ENCODE measurements at places on chromosomes 2 and 18.

DNA sequence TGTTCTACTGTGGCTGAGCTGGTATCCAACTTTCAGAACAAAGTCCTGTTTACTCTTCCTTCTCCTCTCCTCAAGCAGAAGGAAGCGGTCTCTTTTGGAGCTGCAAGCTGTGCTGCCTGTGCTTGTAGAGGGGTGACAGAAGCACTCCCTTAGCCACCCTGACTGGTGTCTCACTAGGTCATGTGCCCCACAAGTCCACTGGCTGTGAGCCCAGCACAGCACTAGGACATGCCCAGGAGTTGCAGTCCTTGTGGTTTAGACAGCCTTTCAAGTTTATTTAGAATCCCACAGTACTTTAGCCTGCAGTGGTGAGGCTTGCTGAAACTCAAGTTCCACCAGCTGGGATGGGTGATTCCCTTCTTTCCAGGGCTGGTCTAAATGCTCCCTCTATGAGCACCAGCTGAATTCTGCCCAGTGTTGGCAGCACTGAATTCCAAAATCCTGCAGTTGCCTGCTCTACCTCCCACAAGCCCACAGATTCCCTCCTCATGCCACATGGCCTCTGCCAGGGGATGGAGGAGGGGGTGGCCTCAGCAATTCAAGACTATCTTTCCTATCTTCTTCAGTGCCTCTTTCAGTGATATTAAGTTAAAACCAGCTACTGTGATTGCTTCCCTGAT lies 61.2 kb downstream of the CCDC85A start:
- no peak for DNase-seq

- DNase-seq: no peak
These were observed 74.3 kb downstream of the NPAS2 start for GRCh38 chr2:100894105-100894795.

GRCh38 chr2:134499307-134499926 lies 219.4 kb downstream of the TMEM163 start:
- no peak for DNase-seq

- DNase-seq: peak; percentile 99
These were observed 36.7 kb downstream of the DYNC1I2 start for GRCh38 chr2:171723716-171724683.

- DNase-seq: no peak
These were observed 233.7 kb upstream of the MEIS1 start for GRCh38 chr2:66201242-66201641.

DNA sequence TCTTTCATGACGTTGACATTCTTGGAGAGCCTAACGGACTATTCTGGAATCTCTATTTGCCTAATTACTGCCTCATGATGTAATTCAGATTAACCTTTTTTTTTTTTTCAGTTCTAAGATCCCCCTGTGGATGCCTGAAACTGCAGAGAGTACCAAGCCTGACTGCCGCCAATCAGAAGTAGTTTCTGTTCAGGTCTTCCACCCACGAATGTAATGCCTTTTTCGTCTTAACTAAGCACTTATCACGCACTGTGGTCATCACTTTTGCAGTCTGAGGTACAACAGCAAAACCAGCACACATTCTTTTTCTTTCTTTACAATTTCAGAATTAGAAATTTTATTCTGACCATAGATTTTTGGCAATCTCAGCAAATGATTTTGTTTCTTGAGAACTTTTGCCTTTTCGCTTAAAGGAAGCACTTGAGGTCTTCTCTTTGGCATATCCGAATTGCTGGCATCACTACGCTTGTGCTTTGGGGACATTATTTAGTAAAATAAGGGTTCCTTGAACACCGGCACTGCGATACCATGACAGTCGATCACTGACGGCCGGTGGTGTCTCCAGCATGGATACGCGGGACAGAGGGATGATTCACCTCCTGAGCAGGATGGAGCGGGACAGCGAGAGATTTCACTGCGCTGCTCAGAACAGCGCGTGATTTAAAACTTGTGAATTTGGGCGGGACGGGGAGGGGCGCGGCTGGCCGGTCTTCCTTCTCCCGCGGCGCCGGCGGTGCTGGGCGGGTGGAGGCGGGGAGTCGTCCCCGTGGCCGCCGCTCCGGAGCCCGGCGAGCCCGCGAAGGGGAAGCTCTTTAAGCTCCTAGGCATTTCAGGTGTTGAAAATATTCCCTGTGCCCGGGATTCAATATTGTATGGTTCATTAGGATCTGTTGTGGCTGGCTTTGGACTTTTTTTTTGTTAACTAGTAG lies 32.0 kb upstream of the GPR55 start:
- DNase-seq: no peak

DNA sequence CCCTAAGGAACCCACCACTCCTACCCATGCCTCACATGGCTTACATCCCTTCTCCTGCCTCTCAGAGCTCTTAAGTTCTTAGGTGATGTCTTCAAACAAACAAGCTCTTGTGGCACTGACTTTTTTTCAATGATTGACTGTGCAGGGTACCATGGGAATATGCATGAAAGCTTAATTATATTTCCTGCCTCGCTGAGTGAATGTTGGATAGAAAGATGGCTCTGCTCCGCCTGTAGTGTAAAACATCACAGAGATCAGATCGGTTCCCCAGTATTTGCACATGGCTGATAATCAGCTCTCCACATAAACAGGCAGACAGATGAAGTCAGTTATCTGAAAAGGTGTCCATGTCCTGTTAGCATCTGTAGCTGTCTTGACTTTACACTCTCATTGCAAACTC lies 820.8 kb downstream of the TDRD15 start:
- DNase-seq: no peak

- DNase-seq: no peak
These were observed 99.4 kb upstream of the EPHA4 start for GRCh38 chr2:221671515-221671914.

GRCh38 chr2:118850168-118850900 lies 2.9 kb upstream of the EN1 start:
- DNase-seq: no peak

DNA sequence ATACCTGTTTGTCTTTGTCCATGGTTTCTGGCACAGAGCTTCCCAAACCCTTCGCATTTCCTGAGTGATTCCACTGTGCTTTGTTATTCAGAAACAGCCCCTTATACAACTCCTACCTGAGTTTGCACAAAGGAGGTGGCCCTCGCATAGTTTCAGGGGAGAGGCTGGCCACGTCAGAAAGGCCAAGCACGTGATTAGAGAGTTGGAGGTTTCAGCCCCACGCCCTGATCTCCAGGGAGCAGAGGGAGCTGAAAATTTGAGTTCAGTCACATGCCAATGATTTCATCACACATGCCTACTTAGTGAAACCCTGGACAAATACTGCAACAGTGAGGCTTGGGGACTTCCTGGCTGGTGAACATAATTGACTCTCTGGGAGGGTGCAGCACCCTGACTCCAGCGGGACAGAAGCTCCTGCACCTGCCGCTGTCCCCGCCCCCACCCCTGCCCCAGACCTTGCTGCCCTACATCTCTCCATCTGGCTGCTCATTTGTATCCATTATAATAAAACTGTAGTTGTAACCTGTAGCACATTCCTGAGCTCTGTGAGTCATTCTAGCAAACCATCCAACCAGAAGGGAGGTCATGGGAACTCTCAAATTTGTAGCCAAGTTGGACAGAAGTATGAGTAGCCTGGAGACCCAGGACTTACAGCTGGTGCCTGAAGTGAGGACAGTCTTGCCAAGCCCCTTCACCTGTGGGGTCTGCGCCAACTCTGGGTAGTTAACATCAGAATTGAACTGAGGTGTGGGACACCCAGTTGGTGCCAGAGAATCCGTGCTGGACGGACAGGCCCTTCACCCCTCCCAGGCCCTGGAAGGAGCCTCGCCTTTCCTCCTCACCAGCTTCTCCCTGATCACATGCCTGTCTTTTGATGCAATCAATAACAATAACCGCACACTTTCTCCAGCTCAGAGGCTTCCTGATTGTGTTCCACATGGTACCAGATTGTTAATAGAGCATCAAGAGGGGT lies 224.3 kb downstream of the ANAPC1 start:
- DNase-seq: no peak

DNA sequence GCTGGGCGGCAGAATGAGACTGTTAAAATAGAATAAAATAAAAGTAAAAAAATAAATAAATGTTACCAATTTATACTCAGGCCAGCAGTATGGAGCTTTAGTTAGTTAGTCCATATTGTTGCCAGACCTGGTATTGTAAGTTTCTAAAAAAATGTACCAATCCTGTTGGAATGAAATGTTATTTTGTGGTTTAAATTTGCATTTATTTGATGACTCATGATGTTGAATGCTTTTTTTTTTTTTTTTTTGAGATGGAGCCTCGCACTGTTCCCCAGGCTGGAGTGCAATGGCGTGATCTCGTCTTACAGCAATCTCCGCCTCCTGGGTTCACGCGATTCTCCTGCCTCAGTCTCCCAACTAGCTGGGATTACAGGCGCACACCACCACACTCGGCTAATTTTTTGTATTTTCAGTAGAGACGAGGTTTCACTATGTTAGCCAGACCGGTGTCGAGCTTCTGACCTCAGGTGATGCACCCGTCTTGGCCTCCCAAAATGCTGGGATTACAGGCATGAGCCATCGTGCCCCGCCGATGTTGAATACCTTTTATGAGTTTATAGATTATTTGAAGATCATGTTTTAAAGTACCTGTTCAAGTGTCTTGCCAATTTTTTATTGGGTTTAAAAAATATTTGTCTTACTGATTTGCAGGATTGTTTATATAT lies 5.7 kb upstream of the PTPRN start:
- no peak for DNase-seq

GRCh38 chr2:43488737-43489136 lies 107.1 kb downstream of the THADA start:
- no peak for DNase-seq

DNA sequence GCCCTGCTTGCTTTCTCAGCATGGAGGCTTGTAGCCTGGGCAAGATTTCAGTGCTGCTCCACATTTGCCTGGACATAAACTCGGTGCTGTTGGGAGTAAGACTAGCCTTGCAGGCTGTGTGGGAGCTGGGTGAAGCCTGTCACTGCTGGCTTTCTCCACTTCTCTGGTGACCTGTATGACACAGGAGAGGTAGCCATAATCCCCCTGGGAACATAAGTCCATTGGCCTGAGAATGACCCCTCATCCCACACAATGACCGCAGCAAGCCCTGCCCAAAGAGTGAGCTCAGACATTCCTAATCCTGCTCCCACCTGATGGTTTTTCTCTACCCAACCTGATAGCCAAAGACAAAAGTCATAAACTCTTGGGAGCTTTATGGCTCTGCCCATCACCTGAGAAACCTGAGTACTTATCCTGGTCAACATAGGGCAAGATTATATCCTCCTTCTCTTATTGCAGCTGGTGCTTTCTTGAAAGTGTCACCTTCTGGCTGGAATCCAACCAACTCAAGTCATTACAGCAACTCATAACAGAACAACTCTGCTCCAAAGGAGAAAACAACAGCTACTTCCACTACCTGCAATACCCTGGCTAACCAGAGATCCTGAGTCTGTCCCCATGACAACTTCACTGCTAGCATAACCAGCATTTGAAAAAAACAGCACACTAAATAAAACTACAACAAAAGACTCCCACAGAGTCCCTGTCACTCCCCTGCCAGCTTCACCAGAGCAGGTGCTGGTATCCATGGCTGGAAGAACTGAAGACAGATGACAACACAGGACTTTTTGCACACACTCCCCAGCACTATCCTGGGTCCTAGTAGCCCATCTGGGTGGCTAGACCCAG lies 834.4 kb upstream of the DDX18 start:
- no peak for DNase-seq

DNA sequence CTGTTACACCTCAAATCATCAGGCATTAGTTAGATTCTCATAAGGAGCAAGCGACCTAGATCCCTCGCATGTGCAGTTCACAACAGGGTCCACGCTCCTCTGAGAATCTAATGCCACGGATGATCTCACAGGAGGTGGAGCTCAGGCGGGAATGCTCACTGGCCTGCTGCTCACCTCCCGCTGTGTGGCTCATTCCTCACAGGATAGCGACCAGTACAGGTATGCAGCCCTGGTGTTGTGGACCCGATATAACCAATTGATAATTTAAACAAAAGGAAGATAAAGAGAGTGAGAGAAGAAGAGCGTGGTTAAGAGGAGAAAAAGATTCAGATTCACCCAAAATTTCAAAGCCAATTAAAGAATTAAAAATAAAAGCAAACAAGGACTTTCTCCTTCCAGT lies 20.8 kb downstream of the TLK1 start:
- no peak for DNase-seq

DNA sequence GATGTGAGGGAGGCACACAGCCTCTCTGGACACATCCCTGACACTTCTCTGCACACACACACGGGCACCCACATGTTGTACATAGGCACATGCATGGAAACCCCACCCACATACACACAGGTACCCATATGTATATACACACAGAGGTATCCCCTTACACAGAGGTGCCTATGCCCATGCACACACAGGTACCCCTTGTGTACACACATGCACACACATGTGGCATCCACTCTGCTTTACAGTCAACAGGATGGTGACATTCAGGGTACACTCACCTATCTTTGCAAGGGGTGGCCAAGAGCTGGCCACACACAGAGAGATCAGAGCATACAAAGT lies 59.5 kb downstream of the FAM168B start:
- DNase-seq: no peak

- DNase-seq: no peak
These were observed 76.4 kb upstream of the ITGA6 start for GRCh38 chr2:172350839-172351479.

GRCh38 chr2:85419009-85419675 lies 628 bp downstream of the SH2D6 start:
- DNase-seq: no peak

DNA sequence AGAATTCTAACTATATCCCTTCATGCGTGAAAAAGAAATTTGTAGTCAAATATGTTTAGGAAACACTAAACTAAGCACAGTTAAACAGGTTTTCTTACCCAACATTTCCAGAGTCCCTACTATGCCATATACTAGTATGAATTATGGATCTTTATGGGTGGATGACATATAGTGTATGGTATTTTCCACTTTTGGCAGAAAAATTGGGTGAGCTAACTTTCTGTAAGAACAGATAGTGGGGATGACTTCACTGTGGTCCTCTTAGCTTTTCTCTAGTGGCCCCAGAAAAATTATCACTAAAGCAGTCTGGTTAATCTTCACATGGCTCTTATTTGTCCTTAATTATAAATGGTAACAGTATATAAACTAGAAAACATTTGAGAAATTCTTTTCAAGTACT lies 240.0 kb upstream of the GULP1 start:
- DNase-seq: no peak

DNA sequence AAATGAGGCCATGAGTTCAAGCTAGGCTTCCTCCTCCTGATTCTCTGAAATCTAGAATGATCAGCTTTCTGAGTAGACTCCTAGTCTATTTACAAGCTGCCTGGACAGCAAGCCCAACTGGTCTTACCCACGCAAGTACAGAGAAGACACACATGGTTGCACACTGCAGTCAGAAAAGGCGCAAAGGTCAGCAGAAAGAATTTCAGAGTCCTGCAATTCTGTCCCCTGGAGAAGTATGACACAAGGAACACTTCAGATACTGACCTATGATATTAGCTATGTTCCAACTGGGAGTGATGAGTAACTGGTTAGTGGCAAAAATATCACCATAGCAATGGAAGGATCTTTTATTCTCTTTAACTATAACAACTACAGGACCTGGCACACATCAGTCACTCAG lies 336.1 kb upstream of the PKDCC start:
- DNase-seq: no peak

Data from NCI-H1694 treated with DMSO at 0.1 percent for 48 hours (cell line).